ENCODE measurements at places on chromosomes 4 and X. TPM values are rescaled to one million over a fixed set of nuclear protein-coding genes. Genes with fewer than 3 reads are reported as not detected.

DNA sequence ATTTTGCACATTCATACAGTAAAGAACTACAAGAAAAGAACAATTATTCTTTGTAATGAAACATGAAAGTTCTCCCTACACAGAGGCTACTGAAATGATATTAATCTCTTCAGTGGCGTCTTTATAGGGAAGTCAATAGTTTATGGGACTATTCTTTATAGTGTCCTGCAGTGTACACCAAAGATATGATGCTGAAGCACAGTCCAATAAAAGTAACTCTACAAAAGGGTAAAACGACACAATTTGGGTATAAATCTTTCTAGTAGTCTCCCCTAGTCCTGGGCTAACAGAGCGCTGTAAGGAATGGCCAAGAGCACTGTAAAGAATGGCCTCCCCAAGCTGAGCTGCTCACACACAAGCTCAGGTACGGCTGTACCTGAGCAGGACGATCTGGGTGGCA lies 101.1 kb upstream of the FUNDC1 start:
- no peak for DNase-seq

PDGFC gene
- total RNA-seq = 34.6 TPM

DNA sequence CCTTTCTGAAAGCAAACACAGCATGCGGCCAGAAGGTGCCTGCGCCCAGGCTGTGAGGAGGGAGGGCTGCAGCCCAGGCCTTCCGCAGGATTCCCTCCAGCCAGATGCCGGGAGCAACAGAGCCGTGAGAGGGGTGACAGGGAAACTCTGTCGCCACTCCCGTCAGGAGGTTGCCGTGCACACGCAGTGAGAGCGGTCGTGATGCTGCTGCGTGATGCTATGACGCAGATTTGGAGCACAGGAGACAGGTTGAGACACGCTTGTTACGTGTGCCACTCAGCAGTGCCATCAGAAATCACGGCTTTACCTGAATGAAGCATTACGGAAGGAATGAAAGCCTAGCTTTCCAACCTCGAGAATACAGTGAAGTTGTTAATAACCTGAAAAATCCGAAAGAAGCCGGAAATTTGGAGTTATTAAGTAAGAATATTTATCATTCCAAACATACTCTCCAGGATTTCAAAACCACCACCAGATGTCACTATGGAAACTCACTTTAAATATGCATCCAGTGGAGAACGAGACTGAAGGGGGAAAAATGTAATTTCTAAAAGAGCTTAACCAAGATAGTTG lies 54.4 kb downstream of the FAT1 start:
- peak; percentile 85 for DNase-seq

TBCK gene
- total RNA-seq = 38.7 TPM

- DNase-seq = peak; percentile 36
Measured at GRCh38 chr4:5220028-5220427, 168.7 kb downstream of the STK32B start.

Measured in muscle of leg (tissue), 16 donors.